Fibroblast of the conjunctiva (primary cell): ENCODE measurements at places on chromosomes 5 and 9.

DNA sequence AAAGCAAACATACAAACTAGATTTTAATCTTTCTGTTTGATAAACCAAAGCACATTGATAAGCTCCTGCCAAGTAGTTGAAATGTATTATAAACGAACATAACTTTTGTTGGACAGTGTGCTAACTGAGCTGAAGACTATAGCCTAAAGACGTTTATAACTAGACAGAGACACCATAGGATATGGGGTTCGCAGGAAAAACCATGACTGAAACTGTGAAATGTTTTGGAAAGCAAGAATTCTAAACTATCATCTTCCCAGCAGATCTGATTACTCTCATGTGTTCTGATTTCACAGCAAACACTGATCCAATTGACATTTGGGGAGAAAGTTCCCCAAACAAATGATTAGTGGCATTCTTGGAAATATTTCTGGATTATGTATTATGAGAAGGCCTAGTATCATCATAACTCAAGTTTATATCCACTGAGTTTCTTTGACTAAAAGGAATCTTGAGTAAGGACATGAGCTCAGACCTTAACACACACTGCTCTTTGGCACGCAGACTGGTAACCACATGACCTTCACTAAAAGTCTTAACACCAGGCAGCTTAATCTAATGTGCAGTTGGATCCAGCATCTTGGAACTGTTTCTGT lies 375.2 kb downstream of the ZNF608 start:
- DNase-seq: peak; percentile 61

GRCh38 chr5:17042041-17042440 lies 106.0 kb upstream of the MYO10 start:
- DNase-seq: no peak

GRCh38 chr5:1476181-1476966 lies 31.1 kb upstream of the SLC6A3 start:
- DNase-seq: no peak

DNA sequence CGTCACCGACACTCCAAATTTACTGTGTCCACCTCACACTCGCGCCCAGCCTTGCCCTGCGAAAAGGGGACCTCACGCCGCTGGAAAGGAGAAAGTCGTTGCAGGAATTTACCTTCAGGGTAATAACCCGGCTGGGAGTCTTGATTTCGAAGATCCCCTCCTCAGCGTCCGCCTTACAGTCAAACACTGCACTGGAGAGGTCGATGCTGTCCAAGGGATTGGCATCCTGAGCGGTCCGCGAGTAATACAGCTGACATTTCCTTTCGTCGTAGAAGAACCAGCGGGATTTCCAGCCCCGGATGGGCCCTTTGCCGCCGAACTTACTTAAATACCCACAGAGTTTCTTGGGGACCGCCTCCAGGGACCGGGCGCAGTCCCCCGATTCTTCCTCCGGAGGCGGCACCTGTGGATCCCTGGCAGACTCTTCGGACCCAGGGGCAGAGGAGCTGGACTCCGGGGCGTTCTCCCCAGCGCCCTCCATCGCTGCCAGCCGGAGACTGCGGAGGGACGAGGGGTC lies 330 bp downstream of the TBC1D2 start:
- no peak for DNase-seq

GRCh38 chr9:97237951-97238889 lies 69.2 kb upstream of the CCDC180 start:
- peak; percentile 85 for DNase-seq

DNA sequence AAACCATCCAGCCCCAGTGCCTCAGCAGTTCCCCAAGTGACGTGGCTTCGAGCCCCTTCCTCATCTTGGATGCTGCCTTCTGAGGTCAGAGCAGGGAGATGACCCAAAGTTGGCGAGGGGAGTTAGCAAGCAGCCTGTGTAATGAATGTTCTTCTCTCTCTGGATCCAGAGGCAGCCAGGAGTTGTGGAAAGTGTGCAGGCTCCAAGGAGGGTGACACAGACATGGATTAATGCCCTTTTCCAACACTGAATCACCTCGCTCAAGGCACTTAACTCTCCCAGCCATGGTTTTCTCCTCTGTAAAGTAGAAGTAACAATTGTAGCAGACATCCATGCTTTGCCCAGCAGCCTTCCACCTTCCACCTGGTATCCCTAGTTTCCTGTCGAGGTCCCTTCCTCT lies 64.6 kb upstream of the HAND1 start:
- DNase-seq: no peak

- DNase-seq: no peak
These were observed 20.6 kb downstream of the SPTLC1 start for GRCh38 chr9:92094655-92095054.

- DNase-seq: no peak
These were observed 25.3 kb downstream of the SLC22A5 start for GRCh38 chr5:132394667-132395259.

DNA sequence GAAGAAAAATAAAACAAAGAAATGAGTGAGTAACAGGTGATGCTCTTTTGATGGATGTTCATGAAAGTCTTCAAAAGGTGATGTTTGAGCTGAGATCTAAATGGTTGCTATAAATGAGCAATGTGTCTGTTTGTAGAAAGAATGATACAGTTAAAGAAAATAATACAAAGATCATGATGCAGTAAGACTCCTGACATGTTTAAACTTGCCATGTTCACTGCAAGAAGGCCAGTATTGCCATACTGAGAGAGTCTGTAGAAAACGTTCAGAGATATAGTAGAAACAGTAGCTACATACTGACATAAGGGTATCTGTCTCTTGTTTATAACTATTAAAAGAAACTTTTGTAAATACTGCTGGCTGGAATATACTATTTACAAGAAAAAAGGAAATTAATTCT lies 1609.2 kb upstream of the ACO1 start:
- DNase-seq: no peak

DNA sequence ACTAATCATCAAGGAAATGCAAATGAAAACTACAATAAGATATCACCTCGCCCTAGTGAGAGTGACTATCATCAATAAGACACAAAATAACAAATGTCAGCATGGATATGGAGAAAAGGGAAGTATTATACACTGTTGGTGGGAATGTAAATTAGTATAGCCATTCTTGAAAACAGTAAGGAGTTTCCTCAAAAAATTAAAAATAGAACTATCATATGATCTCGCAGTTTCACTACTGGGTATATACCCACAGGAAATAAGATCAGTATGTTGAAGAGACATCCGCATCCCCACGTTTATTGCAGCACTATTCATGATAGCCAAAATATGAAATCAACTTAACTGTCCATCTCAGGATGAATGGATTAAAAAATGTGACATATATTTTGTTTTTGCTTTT lies 31.6 kb upstream of the STK32A start:
- no peak for DNase-seq

- no peak for DNase-seq
These were observed 30.5 kb downstream of the DDX31 start for GRCh38 chr9:132639322-132639721.

DNA sequence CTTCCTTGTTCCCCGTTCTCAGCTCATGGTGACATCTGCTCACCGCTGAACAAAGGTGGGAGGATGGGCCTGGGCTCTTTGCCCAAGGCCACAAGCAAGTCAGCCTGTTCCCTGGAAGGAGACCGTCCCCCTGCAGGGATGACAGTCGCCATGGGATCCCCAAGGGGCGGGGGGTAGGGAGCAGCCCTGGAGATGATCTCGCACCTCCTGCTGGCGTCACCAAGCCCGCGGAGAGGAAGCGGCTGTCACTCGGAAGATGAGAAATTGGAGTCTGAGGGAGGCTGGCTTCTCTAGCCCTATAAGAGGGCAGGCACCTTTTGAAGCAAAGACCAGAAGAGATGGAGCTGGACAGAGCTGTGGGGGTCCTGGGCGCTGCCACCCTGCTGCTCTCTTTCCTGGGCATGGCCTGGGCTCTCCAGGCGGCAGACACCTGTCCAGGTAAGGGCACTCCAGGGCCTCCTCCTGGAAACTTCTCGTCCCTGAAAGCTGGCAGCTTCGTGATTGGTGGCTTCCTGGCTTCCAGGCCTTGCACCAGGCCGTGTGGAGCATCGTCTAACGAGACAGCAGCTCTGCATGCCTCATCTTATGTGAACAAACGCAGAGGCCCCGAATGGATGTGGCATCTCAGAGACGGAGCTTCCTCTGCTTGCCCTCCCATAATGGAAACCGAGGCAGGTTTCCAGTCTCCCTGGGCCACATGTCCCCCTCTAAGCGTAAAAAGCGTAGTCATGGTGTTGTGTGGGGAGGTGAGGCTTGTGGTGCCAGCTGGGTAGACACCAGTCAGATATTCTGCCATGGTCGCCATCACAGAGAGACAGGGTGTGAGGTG lies at the start of gene FCN2:
FCN2 (plus strand) TSS at position 327 of the 829 bp plus-strand sequence; CDS start at position 339, 12 bp downstream.
- no peak for DNase-seq

DNA sequence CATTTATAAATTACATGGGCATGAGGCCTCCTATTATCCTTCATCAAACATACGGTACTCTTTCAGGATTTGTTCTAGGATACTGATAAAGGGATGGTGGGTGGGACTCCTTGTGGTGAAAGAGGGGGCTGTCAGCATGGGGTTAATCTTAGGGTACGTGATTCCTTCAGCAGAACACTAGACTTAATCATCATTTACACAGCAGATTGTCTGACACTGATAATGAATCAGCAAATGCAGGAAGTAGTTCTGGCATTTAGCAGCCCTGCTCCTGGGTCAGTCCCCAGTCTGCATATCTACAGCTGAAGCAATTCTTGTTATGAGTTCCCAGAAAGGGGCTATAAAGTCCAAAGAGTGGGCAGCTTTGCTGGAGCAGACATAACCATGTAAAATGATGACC lies 384.6 kb downstream of the SPOCK1 start:
- no peak for DNase-seq

DNA sequence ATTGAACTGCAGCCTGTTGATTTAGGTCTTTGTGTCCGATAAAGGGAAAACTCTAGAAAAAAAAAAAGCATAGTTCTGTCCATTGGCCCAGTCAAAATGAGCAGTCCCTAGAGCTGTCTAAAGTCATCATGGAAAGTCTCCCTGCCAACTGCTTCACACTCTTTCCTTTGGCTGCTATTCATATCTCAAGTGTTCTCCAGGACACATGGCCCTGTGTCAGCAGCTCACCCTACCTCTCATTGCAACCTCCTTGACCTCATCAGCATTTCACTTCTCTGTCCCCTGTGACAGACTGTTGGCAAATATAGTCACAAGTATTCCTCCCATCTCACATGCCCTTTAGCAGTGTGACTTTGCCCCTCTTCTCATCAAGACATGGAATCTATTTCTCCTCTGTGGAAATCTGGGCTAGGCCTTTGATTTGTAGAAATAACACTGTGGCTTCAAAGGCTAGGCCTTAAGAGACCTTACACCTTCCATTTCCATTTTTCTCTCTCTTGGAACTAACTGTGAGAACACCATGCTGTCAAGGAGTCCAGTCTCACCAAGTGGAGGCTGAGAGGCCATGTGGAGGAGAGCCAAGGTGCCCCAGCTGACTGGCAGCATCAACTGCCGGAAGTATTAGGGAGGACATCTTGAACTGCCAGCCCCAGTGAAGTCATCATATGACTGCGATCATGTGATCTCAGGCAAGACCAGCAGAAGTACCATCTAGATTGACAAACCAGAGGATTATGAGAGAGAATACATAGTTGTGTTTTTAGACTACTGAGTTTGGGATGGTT lies 149.4 kb upstream of the TARS1 start:
- DNase-seq: no peak

GRCh38 chr5:67405755-67406154 lies 209.2 kb upstream of the CD180 start:
- no peak for DNase-seq

DNA sequence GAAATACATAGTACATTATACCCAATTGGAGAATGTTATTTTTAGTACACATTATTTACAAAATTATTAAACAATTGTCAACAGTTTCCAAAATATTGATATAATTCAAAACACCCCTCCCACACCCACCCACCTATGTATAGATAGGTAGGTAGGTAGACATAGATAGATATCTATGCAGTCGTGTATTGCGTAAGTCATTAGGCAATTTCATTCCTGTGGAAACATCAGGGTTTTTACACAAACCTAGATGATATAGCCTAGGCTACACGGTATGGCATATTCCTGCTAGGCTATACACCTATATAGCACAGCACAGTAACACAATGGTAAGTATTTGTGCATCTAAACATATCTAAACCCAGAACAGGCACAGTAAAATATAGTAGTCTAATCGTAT lies 377.3 kb downstream of the ANXA1 start:
- DNase-seq: no peak

DNA sequence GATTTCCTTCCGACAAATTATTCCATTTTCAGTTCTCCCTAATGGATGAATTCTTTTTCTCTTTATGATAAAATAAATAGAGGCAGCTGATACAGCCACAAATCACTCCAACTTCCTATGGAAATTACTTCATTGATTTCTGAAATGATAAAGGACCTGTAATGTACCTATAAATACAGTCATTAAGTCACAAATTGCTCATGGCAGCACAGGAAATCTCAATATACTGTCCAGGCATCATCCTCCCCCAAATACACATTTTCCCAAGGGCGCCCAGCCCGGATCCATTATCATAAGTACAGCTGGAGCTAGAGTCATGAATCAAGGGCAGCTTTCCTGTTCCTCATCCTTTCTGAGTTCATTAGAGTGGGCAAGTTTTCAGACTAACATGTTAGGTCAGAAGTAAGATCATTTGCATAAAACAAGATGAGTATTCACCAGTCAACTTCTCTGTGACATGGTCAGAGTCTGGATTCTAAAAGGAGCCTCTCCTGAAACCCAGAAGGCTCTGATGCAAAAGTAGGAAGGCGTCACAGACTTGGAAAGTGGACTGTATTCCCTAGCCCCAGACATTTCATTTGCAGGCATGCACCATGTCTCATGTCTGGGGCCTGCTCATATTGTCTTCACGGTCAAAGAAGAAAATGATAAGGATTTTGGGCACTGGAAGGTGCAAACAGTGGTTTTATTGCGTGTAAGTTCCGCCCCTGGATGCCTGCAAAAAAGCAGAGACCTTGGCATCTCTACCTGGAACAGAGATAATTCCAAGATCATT lies 383.2 kb downstream of the PLK2 start:
- DNase-seq: no peak

DNA sequence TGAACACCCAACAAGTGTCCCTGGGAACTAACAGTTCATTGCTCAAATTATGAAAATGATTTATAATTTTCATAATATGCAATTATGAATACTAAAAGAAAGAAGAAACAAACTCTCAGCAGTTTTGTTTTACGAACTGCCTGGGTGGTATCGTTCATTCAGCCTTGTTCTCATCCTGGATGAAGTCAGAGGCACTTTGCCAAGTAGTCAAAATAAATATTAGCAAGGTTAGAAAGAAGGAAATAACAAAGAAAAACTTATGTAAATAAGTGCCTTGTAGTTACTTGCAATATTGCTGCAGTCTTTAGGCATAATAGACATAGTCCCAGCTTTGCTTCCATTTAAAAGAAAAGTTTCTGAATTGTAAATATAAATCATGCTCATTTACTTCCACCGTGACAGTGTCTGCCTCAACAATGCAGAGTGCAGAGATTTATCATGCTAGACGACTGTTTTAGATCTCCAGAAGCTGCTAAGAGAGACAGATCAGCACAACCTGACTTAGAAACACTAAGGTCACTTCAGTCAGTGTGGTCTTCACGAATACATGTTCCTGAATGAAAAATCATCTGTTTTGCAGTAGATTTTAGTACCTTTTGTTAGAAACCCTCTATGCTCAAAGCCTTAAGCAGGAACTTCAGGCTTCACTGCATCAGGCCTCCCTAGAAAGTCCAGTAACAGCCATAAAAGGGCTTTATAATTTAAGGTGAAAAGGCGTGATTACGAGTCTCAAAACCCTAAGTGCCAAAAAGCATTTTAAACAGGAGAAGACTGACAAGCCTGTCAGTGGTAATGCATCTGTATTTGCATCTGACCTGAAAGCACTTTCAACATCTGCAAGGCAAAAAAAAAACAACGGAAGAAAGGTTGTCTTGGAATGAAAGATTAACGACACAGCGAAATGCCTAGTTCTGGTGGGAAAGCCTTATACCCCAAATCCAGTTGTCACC lies 92.1 kb downstream of the TMEM167A start:
- DNase-seq: no peak
